Right renal cortex interstitium (tissue), 3 donors: ENCODE measurements at places on chromosomes 16 and 17. TPM values are rescaled to one million over a fixed set of nuclear protein-coding genes. Genes with fewer than 3 reads are reported as not detected.
A peak's percentile ranks its signal among the peaks of the same experiment; 100 is the strongest.

The DOC2A gene
- 2.3 TPM for polyA plus RNA-seq

- DNase-seq, result no peak
Measured at GRCh38 chr16:21228361-21228872, 5.1 kb upstream of the ANKS4B start.

DNA sequence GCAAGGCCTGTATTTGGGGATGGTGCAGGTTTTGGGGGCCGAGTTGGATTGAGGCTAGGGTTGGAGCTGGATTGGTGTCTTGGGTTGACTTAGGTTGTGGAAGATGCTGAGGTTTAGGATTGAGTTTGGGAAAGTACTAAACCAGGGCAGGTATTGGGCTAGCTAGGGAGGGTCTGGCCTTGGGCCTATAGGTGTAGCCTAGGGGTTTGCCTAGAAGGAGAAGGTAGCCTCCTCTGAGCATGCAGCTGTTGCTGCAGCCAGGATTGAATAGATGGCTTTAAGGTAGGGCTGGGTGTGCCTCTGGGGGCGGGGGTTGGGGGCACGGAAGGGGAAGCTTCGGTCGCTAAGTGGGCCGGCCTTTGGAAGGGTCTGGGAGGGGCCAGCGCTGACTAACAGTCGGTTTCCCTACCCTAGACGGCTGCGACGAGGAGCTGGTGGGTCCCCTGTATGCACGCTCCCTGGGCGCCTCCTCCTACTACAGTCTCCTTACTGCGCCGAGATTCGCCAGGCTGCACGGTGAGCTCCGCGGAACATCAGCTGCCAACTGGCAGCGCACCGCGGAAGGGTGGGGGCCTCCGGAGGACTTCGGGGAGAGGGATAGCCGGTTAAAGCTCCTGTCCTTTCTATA is 1.2 kb downstream of the CNTNAP1 start:
- no peak for DNase-seq

The TBC1D3B gene
- polyA plus RNA-seq, result 5.0 TPM

- DNase-seq, result peak; percentile 36
Measured at GRCh38 chr17:72930031-72930430, 162.5 kb downstream of the SLC39A11 start.

DNA sequence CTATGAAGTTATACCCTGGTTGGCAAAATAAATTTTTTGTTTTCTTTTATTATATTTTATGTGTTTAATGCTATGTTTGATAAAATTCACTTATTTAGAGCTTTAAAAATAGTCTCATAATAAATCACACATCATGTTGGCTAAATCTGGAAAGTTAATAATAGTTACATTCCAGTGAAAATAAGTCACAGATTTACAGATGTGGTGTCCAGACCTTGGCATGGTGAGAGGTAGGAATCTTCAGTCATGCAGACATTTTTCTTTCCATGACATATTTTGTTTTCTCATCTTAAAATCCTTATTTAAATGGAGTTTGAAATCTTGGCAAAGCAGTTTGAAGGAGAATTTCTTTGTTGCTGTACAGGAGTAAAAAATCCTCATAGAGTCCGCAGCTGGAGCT is 48.1 kb upstream of the GOSR1 start:
- DNase-seq, result no peak

- DNase-seq, result no peak
Measured at GRCh38 chr17:76276461-76277299, 11.5 kb downstream of the UBALD2 start.

DNA sequence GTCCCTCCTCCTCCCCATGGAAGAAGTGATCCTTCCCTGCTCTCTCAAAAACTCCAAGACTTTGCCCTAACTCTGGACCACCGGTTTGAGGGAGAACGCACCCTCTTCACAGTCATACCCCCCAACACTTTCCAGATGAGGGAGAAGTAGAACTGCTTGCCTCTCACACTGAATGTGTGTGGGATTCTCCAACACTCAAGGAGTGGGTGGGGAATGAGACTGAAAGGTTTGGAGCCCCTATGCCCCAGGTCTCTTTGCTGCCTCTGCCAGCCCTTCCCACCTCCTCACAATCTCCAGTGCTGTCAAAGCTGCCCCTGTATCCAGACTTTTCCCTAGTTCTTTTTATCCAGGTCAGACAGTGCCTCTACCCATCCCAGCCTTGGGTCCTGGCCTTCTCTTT is 11.4 kb downstream of the HOXB4 start:
- no peak for DNase-seq

DNA sequence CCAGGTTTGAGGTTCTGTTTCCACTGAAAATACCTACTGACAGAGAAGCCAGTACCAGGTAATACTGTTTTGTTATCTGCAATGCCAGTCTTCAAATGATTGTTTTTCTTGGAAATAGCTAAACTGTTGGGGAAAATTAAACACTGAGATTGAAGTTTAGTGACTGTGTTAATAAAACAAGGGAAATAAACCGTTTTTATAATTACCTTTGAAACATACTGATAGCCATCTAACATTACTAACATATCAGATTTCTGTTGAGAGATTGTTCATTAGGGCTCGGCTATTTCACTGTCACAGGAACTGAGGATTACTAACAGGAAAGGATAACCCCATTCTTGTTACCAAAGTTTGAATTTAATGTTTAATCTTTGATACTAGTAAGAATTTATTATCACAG is 42.1 kb downstream of the CYB5B start:
- DNase-seq, result no peak

The GAS2L2 gene
- 0.06 TPM for polyA plus RNA-seq

DNA sequence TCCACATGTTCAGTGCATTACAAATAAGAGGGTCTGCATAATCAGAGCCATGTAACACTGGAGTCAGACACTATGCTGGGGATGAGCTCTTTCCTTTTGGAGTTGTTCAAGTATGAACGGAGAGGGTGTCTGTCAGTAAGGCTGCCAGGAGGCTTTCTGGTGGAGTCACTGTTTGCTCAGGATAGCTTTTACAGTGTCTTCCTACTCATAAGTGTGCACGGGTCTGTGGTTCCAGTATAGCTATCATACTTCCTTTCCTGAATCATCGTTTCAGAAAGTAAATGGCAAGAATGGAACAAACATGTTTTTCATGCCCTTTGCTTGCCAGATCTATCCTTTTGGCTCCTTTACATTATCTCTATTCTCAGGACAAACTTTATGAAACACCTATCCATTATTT is 152.7 kb upstream of the CDH11 start:
- no peak for DNase-seq

- DNase-seq, result no peak
Measured at GRCh38 chr16:85112364-85112763, at the start of gene CIBAR2. Gene CIBAR2 (minus strand): TSS chr16:85112472. CDS start chr16:85112352, 120 bp downstream.

DNA sequence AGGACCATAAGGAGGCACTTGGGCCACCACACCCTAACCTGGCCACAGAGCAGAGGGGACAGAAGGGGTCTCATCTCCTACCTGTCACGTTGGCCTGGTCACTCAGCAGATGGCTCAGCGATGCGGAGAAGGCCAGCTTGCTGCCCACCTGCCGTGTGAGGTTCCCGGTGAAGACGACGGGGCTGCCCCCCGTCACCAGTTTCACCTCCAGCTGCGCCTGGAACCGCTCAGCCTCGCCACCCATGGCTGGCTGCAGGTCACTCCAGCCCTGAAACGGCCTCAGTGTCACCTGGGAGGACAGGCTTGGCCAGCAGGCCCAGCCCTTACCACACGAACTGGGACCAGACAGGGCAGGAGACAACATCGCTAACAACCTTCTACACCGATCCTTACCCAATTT is 116.8 kb downstream of the RMI2 start:
- no peak for DNase-seq

DNA sequence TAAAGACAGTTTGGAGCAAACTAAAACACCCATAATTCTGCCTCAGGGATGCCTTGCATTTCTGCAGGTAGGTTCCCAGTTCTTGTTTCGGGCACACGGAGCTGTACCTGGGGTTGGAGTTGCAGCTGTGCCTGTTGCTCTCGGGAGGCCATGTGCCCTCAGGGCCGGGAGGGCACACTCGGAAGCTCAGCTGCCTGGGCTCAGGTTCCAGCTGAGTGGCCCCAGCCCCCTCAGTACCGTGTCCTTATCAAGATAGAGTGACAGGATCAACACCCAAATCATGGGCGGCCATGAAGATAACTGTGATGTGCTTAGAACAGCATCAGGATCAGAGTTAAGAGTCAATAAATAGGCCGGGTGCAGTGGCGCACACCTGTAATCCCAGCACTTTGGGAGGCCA is 107.9 kb downstream of the SNX29 start:
- no peak for DNase-seq

DNA sequence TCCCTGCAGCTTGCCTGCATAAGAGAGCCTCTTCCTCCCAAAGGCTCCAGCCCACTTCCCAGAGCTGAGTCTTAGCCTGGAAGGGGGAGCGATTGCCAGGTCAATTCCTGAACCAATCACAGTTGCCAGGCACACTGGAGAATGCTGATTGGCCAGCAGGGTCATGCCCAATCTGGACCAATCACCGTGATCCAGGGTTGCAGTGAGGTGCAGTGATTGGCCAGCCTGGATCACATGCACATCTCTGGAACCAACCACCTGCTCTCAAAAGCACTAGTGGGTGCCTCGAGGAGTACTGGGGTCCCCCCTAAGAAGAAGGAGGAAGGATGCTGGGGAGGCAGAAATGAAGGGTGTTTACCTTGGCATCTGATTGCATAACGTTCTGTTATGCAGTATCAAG is 18.4 kb downstream of the NAGPA start:
- no peak for DNase-seq

The RTN4RL1 gene
- 0.72 TPM for polyA plus RNA-seq

GRCh38 chr17:28242791-28243190 is 76.2 kb upstream of the TMEM97 start:
- DNase-seq, result no peak
